Omental fat pad (tissue), 4 donors: ENCODE measurements at places on chromosomes 4 and X. TPM values are rescaled to one million over a fixed set of nuclear protein-coding genes. Genes with fewer than 3 reads are reported as not detected.

- DNase-seq, result no peak
These were observed 1403.1 kb upstream of the TENM3 start for GRCh38 chr4:180840142-180840541.

- no peak for DNase-seq
These were observed 175.3 kb upstream of the RAI2 start for GRCh38 chrX:18036394-18036793.

GRCh38 chr4:29066861-29067260 lies 1653.3 kb upstream of the PCDH7 start:
- no peak for DNase-seq

GRCh38 chr4:18846313-18846712 lies 824.8 kb upstream of the LCORL start:
- no peak for DNase-seq

- no peak for DNase-seq
These were observed 32.7 kb upstream of the MBTPS2 start for GRCh38 chrX:21806691-21807090.

DNA sequence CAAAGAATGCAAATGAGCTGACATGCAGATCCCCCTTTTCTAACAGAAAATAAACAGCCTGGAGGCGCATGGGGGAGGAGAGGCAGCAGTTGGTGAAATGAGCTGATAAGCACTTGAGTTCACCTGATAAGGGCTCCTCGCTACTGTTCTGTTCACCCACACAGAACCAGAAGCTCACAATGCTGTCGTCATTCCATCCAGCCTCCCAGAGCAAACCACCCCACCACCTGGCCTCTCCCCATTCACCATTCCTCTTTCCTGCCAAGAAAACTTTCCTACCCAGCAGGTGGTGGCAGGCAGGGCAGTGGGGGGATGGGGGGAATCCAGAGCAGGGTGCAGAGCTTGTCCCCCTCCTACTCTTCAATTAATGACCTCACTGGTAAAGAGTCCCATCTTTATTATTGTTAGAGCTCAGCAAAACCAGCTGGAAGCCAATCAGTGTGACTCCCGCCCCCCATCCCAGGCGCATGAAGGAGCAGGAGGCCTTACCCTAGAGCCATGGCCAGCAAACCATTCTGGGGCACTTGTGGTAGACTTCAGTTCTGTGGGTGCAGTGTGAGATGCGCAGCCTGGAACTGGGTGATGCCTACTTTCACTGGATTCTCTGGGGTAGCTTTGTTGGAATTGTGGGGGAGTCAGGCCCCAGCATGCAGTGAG lies 350.3 kb downstream of the ZIC3 start:
- DNase-seq, result no peak

- peak; percentile 52 for DNase-seq
These were observed at the start of gene REPS2 for GRCh38 chrX:16946361-16946964. REPS2 (plus strand) TSS chrX:16946658; CDS start chrX:16946862, 204 bp downstream.

- DNase-seq, result no peak
These were observed 23.7 kb upstream of the UNC5C start for GRCh38 chr4:95572304-95572991.

Gene SAGE1
- total RNA-seq, result not detected

Gene SPANXN3
- total RNA-seq, result not detected

Gene MEPE
- not detected for total RNA-seq

Gene AKAP14
- not detected for total RNA-seq
